ENCODE measurements at places on chromosomes 7 and 10.
A peak's percentile ranks its signal among the peaks of the same experiment; 100 is the strongest.

DNA sequence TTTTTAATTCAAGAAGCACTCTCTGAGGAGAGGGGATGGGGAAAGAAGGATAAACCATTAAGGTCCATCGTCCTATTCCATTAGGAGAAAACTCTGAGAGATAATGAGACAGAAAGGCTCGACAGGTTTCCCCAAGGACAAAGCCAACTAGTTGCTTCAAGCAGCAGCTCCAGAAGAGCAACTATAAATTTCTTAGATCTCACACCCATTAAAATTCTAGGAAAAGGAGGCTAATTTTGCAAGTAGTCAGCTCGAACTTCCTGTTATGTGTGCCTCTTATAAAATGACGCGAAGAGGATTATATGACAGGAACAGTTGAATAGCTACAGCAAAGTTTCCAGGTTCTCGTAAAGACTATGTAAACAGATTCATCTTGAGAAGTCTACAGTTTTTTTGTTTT is 52.0 kb upstream of the ST8SIA6 start:
- no peak for DNase-seq

GRCh38 chr10:117590101-117590875 is 47.7 kb downstream of the EMX2 start:
- DNase-seq, result no peak

- DNase-seq, result peak; percentile 5
Measured at GRCh38 chr7:31775556-31775955, 88.5 kb downstream of the PPP1R17 start.

GRCh38 chr7:35975851-35976454 is 175.1 kb downstream of the SEPTIN7 start:
- DNase-seq, result peak; percentile 54

- DNase-seq, result no peak
Measured at GRCh38 chr10:99143011-99143410, 92.6 kb downstream of the HPSE2 start.

GRCh38 chr10:1605999-1606940 is 131.1 kb downstream of the ADARB2 start:
- DNase-seq, result no peak

GRCh38 chr7:131972251-131972650 is 415.8 kb upstream of the PODXL start:
- DNase-seq, result no peak

GRCh38 chr7:81776161-81776560 is 6.3 kb upstream of the HGF start:
- no peak for DNase-seq

DNA sequence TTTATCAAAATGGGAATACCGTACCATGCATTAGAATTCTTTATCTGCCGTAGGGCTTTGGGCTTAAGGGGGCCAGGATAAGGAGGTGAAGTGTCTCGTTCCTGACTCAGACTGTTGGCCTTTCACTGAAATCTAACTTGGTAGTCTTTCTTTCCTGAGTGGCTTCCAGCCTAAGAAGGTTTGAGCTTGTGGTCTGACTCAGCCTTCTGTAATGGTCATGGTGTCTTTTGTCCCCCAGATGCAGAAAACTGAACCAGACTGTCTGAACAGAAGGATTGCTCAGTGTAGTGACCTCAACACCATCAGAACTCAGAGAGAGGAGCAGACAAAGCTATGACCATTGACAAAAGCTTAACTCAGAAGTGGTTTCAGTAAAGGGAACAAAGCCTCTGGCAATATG is 39.5 kb downstream of the WNT2 start:
- DNase-seq, result no peak

DNA sequence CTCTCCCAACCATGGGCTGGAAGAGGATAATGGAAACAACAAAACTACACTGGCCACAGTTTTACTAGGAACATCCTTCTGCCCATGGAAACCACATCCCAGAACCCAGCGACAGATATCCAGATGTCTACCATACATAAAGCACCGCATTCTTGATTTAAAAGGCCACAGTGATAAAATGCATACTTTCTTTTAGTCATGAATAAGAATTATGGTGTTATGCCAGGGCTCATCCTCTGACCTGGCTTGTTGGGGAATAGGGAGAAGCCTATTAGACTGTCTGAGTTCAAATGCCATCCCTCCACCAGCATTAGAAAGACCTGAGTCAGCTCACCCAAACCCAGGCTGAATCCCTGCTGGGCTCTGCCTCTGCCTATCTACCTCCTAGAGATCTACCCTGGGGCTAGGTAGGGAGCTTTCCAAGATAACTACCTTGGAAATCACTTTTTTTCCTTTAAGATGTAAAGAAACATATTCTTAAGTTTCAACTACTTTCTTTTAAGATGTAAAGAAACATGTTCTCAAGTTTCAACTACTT is 5.2 kb downstream of the ABCA13 start:
- DNase-seq, result no peak

GRCh38 chr7:151086802-151087244 is 548 bp downstream of the AGAP3 start:
- peak; percentile 11 for DNase-seq

DNA sequence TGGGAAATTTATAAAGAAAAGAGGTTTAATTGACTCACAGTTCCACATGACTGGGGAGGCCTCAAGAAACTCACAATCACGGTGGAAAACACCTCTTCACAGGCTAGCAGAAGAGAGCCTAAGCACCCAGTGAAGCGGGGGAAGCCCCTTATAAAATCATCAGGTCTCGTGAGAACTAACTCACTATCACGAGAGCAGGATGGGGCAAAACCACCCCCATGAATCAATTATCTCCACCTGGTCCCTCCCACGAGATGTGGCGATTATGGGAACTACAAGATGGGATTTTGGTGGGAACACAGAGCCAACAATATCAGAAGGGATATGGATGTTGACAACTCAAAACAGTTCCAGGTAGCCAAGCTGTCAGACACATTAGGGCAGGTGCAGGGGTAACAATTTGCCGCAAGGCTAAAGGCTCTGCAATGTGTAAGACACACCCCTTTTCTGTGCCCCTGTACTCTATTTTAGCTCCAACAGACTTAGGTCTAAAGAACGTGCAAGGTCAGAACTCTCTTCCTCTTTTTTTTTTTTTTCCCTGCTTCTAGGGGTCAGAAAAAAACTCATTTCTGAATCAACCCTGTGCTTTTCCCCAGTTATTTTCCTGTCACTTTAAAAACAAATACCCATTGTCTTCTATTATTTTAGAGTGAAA is 30.7 kb upstream of the RBM20 start:
- DNase-seq, result no peak

DNA sequence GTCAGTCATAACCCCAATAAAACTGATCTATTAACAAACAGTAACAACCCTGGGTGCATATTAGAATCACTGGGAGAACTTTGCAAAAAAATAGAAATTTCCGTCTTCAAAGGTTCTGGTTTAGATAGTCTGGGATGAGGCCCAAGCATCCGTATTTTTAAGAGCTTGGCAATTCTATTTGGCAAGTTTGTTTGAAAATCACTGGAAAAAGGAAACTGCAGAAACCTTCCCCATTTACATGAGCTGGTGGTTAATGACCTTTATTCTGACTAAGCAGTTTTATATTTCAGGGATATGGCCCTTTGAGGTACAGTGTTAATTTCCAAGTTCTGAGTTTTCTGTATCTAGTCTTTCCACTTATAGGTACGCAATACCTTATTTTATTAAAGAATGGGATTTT is 115.8 kb upstream of the PRR15 start:
- DNase-seq, result no peak

- no peak for DNase-seq
Measured at GRCh38 chr7:143931739-143932138, 3.3 kb upstream of the OR2F2 start.

- no peak for DNase-seq
Measured at GRCh38 chr10:47297866-47298540, 2.0 kb upstream of the GDF10 start.

GRCh38 chr10:92569071-92569470 is 4.8 kb downstream of the IDE start:
- no peak for DNase-seq

- DNase-seq, result peak; percentile 14
Measured at GRCh38 chr10:110547139-110547761, 20.2 kb upstream of the SMC3 start.

DNA sequence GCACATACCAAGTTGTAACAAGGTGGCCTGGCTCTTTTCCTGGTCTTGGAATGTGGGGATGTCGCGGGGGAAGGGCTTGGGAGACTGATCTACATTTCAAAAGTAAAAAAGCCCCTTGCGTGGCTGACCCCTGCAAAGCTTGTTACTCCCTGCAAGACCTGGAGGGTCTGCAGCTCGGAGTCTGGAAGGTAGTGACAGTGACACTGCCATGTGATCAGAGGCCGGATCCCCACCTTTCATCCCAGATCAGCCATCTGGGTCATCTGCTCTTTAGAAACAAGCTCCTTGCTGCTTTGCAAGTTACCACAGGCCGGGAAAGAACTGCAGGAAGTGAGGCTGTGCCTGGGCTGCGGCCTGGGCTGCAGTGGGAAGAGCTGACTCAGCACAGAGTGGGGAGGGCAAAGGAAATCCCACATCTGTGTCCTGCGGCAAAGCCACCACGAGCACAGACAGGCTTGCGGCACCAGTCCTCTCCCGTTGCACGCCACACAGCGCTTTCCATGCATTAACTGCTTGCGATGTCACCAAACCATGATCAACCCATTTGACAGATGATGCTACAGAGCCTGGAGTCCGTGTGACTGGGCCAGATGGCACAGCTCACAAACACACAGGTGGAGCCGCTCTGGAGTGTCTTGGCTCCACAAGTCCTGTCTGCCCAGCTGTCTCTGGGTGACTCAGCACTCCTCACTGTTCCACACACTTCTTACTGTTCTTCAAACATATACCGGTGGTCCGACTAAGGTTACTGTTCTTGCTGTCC is 97.7 kb downstream of the SH3PXD2A start:
- no peak for DNase-seq

- no peak for DNase-seq
Measured at GRCh38 chr7:36567699-36568451, 156.4 kb downstream of the AOAH start.

- DNase-seq, result no peak
Measured at GRCh38 chr10:132400041-132400546, 3.1 kb downstream of the PWWP2B start.

- no peak for DNase-seq
Measured at GRCh38 chr10:14296065-14296709, 34.5 kb downstream of the FRMD4A start.

GRCh38 chr10:49008505-49009198 is 69.0 kb upstream of the LRRC18 start:
- DNase-seq, result no peak

- no peak for DNase-seq
Measured at GRCh38 chr10:125084191-125084613, 76.2 kb downstream of the CTBP2 start.

GRCh38 chr7:22860784-22861482 is 38.3 kb upstream of the TOMM7 start:
- DNase-seq, result no peak

DNA sequence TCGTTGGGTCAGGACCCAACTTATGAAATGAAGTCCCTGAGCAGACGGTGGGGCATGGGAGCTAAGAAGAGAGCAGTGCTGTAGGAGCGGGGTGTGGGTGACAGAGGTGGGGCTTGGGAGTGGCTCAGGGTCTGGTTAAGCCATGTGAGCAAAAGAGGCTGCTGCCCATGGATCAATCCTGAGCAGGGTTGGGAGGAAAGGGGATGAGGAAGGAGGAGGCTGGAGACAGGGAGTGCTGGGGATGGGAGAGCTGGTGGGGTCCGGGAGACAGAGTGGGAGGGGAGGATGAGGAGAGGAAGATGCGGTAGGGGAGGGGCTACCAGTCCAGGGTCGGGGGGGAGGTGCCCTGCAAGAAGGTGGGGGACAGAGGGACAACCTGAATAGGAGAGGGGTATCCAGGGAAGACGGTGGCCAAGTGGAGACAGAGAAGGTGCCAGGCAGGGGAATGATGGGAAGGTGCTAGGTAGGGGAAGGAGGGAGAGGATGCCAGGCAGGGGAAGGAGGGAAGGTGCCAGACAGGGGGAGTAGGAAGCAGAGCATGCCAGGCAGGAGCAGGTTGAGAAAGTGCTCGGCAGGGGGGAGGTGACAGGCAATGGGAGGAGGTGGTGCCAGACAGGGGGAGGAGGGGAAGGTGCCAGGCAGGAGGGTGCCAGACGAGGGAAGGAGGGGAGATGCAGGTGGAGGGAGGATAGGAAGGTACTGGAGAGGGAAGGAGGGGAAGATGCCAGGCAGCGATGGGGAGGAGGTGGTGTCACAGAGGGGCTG is 27.5 kb upstream of the SMARCD3 start:
- DNase-seq, result no peak

- DNase-seq, result no peak
Measured at GRCh38 chr7:27652518-27652917, 10.2 kb downstream of the HIBADH start.

GRCh38 chr10:24446739-24447138 is 237.8 kb downstream of the KIAA1217 start:
- no peak for DNase-seq

DNA sequence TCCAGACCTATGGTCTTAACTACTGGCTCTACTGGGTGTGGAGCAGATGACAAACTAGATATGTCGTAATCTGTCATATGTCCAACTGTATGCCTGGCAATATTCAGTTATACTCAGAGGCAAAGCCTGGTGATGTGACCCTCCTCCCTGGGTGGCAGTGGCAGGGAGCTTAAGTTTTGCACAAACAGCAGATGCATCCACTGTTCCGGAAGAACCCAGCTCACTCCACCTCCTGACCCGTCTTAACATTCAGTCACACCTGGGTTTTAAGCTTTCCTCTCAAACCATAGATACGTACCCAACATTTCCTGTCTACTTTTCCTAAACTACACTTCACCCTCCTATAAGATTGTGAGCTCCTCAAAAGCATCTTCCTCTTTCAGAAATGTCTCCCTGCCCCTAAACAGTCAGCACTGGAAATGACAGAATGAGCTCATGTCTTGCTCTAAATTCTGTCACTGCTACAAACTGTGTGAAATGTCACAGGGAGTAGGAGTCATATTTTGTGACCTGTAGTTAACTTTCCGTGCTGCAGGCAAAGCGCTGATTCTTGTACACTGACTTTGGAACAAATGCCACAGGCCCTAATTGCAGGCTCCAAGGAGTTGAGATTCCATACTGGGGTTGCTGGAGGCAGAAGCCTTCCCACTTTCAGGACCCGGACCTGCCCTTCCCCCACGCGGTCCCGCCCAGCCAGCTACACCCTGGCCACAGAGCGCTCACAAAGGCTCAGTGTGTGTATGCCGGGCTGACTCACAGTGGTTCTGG is 23.9 kb downstream of the SCD start:
- peak; percentile 22 for DNase-seq

DNA sequence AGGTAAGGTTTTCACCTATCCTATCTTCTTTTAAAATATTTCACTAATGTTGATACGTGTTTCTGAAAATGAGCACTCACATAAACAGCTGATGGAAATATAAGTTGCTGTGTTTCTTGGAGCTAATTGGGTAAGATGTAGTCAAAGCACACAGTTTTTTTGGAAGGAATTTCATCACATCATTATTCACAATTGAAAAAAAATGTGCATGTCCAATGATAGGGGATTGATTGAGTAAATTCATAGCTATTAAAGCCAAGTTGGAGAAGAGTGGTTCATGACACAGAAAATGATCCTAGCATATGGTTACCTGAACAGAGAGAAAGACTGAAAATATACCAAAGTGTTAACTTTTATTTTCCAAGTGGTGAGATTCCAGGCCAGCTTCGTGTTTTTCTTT is 29.6 kb downstream of the GLI3 start:
- DNase-seq, result no peak

- no peak for DNase-seq
Measured at GRCh38 chr10:13827076-13827797, 240.5 kb downstream of the PRPF18 start.
